ENCODE measurements at places on chromosomes 3 and 15.

DNA sequence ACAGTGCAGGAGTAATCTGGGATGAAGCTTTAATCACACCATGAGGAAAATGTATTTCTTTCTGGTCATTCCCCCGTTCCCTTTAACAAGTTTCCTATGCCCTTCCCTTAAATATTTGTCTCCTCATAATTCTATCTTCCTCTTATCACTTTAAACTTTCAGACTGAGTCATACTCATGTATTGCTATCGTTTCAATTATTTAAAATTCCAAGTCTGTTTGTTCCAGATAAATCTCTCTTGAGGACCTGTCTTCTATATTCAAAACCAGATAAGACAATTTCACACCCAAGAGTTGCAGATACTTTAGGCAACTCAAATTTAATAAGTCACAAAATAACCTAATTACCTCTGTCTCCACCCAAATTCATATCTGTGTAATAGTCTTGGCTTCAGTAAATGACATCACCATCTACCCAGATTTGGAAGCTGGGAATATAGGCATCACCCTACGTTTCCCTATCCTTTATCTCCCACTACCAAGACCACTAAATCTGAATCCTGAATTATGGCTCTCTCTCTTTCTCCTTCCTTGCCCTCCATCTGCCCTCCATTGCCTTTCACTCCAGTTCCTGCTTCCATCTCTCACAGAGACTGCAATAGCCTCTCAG, 220.1 kb downstream of the PYDC2 start:
- DNase-seq: no peak

DNA sequence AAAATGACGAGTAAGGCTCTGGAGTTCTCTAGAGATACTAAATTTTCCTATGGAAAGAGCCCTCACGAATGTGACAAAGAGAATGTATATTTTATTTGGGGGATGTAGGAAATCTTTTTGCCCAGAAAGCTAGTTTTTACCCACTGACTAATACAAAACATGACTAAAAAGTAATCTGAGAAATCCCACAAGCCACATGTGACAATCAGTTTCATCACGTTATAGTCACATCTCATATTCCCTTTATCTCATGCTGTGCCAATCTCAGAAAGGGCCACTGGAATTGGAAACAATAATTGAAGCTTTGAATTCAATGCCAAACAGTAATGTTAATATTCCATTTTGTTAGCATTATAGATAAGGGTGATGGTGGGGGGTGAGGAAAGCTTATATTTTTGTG, 509.0 kb upstream of the GOLIM4 start:
- no peak for DNase-seq

- DNase-seq: no peak
These were observed 277.9 kb downstream of the RPLP1 start for GRCh38 chr15:69730281-69731080.

- peak; percentile 78 for DNase-seq
These were observed 88.7 kb downstream of the GABRG3 start for GRCh38 chr15:27059610-27060202.

DNA sequence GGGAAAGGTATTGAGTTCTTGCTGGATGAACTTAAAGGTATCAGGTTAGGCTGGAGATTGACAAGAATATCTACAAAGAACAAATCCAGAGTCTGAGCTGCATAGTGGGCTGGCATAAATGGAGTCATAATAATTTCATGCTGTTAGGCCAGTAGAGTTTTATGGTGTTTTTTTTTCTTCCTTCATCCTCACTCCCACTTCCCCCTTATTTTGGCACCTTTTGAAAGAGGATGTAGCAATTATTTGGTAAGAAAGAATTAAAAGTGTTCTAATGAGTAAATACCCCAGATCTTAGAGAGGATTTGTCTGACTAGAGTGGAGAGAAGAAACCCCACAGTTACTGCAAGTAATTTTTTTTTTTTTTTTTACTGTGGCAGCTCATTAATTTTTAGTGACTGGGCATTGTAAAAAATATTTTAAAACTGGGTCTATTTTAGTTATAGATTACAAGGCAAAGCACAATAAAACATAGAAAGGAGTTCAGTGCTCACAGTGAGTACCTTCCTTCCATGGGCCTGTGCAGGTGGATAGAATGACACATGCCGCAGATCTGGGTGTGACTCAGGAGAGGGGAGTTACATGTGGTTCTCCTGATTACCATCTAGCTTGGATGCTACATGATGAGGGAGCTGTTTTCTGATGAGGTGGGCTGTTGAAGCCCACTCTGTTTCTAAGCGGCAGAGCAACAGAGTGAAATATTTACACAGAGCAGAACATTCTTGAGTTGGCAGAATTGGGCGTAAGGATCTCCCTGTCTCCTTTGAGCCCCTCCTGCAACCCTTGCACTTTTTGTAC, 5.3 kb downstream of the EDEM1 start:
- no peak for DNase-seq

DNA sequence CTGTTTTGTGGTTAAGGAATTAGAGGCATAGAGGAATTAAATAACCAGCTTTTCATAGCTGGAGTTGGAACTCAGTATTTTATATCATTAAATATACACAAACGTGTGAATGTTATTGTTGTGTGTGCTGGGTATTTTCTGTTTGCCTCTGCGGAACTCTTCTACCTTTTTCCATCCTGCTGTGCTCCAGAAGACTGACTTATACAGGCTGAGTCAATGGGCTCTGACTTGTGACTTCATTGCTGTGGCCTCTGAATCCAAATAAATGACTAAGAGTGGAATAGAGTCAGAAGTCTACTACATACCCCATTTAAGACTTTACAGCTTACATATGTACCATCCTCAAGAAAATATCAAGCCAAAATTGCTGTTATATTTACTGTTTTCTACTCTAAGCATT, 17.6 kb downstream of the ARIH1 start:
- no peak for DNase-seq

- no peak for DNase-seq
These were observed 53.3 kb downstream of the RARB start for GRCh38 chr3:25481386-25481785.

- DNase-seq: peak; percentile 10
These were observed 106.3 kb downstream of the ZBTB20 start for GRCh38 chr3:115040673-115041286.

DNA sequence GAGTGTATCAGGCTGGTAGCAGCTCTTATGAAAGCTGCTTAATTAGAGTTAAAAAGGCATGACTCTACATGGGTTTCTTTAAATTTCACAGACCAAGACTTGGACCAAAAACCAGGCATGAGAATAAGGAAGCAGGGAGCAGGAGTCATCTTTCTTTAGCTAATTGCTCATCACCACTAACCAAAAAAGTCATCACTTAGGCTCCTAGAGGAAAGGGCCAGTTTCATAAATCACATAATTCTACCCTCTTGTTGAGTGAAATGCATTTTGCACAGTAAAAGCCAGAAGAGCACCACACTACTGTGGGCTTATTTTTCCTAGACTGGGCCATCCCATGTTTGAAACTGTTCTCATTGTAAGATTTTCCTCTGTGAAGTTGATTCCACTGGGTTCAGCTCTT, 175.6 kb downstream of the GREM1 start:
- no peak for DNase-seq

- peak; percentile 74 for DNase-seq
These were observed at the start of gene PDZRN3 for GRCh38 chr3:73624821-73625665. PDZRN3 (minus strand) TSS chr3:73624941.

DNA sequence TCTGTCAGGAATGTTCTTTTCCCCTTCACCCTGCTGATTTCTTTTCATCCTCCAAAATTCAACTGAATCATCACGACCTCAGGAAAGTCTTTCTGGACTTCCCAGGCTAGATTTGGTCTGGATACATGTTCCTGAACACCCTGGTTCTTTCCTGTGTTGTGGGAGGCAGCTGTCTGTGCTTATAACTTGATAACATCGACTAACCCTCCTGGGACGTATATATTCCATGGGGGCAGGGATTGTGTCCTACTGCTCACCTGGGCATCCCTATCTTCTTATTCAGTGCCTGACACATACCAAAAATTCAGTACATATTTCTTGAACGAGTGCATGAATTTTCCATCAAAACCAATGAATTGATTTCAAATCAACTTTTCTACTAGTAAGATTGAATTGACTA, 47.6 kb upstream of the MEF2A start:
- no peak for DNase-seq

DNA sequence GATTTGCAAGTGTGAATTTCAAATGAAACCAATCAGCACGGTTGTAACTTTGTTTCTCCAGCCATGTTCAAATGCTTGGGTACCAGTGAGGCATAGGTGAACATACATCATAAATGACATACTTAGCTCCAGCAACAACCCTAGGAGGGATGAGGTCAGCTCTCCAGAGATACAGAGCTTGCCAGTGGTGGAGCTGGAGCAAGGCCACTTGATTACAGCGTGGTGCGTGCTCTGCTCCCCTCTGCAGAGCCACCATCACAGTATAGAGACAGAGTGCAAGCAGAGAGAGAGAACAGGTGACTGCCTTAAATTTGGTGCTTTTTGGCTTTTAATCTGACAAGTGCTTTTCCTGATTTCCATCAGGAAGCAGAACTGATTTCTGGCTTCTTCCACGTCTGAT, 275.1 kb downstream of the PDZRN3 start:
- no peak for DNase-seq

- no peak for DNase-seq
These were observed 96.0 kb upstream of the CCDC80 start for GRCh38 chr3:112736805-112737566.

- DNase-seq: peak; percentile 44
These were observed 5.8 kb upstream of the RARRES1 start for GRCh38 chr3:158737976-158738615.

- peak; percentile 58 for DNase-seq
These were observed 128.0 kb downstream of the LRIG1 start for GRCh38 chr3:66372681-66373350.

DNA sequence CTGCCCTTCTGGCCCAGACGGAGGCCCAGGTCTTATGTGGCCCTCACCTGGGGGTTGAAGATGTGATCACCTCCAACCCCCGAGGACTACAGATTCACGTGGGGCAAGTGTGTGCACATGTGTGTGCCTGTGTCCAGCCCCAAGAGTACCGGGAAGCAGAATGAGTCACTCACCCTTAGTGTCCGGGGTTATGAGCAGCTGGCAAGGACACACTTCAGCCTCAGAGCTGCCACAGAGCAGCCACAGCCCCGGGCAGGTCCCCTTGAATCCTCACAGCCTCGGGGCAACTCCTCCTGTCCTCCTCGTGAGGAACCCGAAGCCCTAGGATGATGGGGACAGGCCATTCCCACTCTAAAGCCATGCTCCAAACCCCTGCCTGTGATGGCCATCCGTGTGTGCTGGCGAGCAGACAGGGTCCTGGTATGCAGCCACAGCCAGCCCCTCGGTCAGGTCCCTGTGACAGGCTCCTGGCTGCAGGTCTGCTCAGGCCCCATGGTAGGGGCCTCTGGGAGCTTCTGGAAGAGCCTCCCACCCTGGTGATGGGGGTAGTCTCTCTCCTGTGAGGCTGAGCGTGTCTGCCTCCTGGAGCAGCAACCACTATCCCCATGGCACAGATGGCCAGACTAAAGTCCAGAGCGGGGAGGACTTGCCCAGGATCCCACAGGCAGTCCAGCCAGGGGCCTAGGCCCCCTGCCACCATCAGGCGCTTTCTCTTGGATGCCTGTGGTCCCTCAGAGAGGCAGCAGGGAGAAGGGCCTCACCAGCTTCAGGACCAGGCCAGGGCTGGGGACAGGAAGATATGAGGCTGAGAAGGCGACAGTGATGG, 852 bp downstream of the STAB1 start:
- no peak for DNase-seq

DNA sequence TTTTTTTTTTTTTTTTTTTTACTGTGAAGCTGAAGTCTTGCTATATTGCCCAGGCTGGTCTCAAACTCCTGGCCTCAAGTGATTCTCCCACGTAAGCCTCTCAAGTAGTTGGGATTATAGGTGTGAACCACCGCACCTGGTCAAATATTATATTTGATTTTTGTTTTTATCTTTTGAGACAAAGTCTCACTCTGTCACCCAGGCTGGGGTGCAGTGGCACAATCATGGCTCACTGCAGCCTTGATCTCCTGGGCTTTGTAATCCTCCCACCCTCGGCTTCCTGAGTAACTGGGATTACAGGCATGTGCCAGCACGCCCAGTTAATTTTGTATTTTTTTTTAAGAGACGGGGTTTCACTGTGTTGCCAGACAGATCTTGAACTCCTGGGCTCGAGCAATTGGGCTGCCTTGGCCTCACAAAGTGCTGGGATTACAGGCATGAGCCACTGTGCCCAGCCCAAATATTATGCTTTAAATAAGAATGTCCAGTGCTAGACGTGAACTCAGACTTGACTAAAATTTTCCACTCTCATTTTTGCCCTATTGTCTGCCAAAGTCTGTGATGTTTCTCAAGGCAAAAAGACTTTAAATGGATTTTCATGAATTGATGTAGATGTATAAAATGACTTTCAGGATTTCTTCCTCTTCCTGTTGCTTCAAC, 33.4 kb upstream of the CRBN start:
- DNase-seq: peak; percentile 24

DNA sequence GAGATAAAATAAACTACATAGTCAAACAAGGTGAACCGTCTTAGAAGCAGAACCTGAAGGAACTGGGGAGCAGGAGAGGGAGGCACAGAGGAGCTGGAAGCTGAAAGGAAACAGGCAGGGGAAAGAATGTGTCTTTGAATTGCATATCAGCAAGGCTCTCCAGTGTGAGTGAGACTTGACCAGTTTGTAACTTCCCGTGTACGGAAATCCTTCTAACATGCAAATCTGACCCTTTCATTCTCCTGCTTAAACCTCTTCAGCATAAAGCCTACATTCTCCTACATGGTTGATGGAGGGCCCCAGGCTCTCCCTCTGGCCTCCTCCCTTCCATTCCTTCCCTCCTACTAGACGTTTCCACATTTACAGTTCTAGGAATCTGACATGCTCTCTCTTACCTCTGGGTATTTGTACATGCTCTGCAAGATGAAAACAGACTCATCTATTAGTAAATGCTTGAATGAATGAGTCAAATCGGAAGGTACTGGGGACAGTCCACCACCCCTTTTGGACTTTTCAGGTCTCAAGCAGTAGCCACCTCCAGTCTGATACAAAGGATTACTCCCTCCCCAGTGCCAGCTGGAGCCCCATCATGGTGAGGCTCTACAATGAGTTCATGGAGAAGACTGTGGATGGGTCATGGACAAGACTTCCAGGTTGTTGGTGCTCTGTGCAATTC, 6.1 kb upstream of the SLC25A38 start:
- DNase-seq: no peak

GRCh38 chr3:17322106-17322793, 420.2 kb downstream of the TBC1D5 start:
- DNase-seq: no peak

GRCh38 chr3:46946856-46947545, 29.5 kb downstream of the CCDC12 start:
- DNase-seq: no peak

GRCh38 chr15:85276921-85277320, 103.5 kb upstream of the AKAP13 start:
- no peak for DNase-seq

DNA sequence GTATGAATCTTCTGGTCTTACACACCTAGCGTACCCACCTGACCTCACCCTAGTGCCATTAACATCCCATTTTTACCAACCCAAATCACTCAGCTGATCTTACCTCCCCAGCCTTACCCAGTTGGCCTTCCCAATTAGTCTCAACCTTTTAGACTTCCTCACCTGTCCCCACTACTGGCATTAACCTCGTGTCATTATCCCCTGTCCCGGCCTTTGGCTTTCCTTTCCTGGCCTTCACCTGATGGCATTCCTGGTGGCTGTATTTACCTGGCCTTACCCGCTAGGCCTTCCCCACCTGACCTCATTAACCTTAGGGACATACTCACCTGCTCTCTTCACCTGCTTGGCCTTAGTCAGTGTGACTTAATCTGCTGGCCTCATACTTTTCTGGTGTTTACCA, 104.1 kb downstream of the IL12A start:
- DNase-seq: no peak
